Amniotic stem cell (primary cell): ENCODE measurements at places on chromosomes 6 and 20.

GRCh38 chr6:150631283-150631983 is 31.7 kb downstream of the PLEKHG1 start:
- DNase-seq: no peak

DNA sequence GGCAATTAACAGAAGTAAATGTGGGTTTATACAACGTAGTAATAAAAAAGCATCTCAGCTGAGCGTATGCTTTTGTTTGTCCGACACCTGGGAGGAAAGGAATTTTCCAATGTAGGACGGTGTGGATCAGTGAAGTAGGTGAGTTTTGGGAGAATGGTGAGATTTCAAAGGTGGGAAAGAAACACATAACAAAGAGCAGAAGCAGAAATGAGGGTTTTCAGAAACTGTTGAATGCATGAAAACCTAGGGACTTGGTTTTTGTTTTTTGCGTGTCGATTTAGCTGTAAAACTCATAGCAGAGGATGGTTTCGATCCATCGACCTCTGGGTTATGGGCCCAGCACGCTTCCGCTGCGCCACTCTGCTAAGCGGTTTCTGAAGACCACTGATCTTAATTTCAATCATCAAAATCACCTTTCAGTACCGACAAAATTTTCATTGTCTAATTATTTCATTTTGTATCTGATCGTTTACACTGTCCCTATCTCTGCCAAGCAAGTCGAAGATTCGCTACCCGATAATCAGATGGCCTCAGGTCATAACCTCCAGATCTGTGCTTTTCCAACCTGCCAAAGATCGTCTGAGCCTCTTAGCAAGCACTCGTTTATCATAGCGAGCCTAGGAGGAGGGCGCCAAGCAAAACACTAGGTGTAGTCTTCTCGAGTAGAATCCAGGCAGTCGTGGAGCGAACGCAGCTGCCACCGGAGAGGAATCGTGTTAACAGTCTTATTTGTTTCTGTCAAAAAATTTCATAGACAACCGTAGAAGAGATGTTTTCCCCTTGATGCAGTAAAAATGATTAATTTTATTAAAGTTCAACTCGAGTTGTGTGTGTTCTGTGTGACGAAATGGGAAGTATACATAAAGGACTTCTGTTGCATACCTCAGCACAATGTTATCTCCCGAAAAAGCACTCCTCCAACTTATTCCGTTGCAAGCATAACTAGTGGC is 20.9 kb upstream of the POM121L2 start:
- peak; percentile 18 for DNase-seq

DNA sequence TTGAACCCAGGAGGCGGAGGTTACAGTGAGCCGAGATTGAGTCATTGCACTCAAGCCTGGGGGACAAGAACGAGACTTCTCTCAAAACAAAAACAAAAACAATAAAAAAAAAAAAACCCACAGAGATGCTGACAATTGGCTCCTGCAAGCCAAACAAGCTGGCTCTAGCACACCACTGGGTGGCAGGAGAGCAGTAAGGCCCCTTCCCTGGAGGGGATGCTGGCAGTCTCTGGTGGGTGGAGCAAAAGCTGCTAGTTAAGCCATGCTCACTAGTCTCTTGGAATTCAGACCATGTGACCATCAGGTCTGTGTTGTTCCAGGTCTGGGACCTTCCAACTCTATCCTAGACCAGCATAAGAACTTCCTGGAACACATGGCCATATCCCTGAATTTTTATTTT is 18.9 kb upstream of the DSN1 start:
- DNase-seq: peak; percentile 49

DNA sequence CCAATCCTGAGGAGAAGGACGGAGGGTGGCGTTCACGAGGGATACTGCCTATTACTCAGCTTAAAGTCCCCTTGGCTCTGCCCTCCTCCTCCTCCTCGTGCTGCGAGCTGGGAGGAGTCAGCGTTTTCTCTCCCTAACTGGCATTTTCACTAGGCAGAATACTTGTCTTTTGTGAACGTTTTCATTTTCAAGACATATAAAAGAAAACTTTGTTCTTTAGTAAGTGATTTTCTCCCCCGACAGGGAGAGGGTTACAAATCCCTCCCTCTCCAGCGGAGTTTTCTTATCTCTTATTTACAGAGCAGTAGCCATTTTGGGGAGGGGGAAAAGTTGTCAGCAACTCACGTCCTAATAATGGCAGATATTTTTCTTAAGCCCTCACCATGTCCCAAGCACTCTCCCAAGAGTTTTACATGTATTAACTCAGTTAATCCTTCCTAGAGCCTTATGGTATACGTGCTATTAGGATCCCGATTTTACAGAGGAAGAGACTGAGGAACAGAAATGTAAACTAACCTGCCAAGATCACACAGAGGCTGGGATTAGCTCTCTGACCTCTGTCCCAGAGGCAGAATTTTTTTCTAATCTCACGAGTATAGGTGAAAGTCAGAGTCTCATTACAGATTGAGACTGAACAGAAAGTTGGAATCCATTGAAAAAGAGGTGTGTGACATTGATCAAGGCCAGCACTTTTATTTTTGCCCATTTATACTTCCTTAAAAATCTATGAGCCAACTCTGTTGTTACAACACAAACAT is 30.0 kb upstream of the ZNF217 start:
- peak; percentile 71 for DNase-seq

DNA sequence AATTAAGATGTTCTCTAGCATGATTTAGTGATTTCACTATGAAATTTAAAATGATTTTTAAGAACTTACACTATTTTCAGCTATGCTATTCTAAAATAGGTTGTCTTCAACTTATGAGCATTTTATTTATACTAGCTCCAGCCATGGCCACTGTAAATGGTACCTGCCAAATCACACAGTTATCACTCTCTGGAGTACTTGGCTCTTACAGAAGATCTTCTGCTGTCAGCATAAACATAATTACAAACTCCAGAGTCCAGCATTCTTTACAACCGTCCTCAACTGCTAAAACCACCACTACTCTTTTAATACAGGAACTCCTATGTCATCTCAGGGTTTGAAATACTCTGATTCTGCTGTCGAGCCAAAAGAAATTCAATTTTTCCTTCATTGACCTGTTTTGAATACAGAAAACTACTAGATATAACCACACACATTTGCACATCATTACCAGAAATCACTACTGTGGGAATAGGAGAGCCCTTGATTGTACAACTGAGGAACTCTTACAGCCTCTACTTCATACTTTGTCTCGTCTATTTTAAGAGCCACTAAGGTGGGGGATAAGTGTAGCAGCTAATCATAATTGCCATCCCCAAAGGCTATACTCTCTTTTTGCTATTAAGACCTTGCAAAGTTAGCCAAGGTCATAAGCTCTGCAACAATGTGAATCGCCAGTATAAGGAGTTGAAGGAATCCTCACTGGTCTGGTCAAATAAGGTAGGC is 93.7 kb downstream of the PHIP start:
- no peak for DNase-seq

DNA sequence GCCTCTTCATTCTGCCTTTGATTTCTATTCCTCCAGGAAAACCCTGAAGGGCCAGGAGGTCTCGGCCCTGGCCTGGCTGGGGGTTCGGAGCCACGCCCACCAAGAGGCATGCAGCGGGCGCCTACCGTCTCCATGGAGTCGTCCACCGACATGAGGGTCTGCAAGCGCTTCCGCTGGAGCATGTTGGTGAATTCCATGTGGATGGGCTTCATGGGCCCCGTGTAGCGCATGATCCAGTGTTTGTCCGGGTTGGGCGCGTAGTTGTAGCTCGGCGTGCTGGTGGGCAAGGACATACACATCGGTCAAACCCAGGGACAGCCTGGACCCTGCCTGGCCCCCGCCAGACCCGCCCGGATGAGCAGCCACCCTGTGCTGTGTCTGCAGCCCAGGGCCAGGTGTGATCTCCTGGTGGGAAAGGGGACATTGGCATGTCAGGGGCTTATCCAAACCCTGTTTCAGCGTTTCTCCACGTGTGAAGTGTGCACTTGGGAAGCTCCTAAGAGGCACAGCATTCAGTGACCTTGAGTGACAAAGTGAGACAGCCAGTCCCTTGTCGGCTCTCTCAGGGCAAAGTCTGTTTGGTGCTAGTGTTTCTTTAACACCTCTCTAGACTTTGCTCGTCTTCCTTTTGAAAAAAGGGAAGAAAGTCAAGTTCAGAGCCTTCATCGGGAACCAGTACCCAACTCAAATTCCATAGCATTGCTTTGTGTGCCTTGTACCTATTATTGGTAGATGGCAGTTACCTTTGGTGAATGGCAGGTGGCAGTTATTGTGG is 100.8 kb downstream of the SULF2 start:
- DNase-seq: no peak

GRCh38 chr6:82040405-82041221 is 206.9 kb downstream of the IBTK start:
- DNase-seq: no peak

DNA sequence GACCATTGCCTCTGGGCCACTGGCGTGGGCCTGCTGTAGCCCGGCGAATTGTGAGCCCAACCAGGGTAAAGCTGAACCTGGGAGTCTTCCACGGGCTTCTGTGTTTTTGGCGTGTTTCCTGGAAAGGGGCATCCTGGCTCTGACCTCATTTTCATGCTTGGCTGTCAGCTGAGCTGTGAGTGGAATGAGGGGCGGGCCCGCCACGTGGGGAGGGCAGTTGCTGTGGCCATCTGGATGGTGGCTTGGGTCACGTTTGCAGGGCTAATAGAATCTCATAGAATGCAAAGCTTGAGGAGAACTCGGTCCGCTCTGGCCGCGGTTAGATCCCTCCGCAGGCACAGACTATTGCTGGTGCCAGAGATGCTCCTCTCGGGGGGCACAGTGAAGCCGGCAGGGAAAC is 263.0 kb downstream of the SMOC2 start:
- DNase-seq: no peak
